ENCODE measurements at places on chromosomes 1 and 21.

GRCh38 chr1:1873186-1873585 is 17.7 kb downstream of the GNB1 start:
- no peak for DNase-seq

- no peak for DNase-seq
Measured at GRCh38 chr1:169590932-169591331, 4.7 kb upstream of the F5 start.

DNA sequence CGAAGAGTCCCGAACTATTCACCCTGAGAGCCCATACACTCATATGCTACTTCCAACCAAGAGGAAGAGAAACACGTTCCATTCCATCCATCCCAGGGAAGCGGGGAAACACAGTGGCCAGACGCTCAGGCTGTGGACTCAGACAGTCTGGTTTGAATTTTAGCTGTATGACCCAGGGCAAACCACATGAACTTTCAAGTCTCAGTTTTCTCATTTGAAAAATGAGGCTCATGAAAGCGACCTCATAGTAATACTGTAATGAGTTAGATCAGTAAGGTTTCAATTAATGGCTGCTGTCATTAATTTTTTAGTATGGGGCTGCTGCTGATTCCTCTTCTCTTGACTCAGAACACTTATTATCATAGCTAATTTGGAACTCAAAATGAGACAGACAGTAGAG is 1.5 kb downstream of the FCRL4 start:
- no peak for DNase-seq

DNA sequence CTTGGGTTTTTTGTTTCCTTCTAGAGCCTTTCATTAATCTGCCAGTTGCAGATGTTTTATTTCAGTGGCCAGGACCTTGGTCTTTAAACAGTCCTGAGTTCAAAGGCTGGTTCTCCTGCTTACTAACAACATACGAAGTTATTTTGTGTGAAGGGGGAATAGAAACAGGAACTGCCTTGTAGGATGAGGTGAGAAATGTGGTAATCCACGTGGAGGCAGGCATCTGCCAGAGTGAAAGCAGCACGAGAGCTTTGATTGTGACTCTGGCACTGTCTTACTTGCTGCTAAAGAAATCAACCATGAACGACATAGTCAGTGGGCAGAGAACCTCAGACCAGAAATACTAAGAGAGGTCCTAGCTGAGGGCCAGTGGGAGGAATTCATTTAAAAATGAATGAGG is 30.4 kb downstream of the TMEM63A start:
- no peak for DNase-seq

DNA sequence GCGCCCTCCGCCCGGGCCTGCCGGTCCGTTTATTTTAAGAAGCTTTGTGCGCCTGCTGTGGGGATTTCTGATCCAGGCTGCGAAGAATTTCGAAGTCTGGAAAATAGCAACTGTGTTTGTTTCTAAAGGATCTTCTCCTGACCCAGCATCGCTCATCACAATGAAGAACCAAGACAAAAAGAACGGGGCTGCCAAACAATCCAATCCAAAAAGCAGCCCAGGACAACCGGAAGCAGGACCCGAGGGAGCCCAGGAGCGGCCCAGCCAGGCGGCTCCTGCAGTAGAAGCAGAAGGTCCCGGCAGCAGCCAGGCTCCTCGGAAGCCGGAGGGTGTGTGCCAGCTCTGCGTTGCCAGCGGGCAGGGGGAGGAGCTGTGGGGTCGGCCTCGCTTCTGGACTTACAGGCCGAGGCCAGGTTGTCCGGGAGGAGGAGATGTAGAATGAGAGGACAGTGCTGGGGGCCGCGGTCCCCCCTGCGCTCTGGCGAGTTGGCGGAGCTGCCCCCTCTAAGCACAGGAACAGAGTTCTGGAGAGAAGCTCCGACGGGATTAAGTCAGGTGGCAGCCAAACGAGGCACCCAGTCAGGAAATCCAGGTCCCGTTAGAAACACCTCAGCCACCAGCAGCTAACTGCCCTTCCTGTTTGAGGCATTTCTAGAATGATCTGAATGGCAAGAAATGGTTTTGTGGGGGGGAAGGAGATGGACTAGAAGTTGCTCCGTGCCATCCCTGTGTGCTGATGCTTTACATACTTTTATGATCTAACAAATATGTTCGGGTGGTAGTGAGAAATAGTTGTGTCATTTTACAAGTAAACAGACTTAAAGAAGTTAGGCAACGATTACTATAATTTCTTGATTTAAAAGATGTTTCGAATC is 948 bp downstream of the TXLNA start:
- peak; percentile 52 for DNase-seq

DNA sequence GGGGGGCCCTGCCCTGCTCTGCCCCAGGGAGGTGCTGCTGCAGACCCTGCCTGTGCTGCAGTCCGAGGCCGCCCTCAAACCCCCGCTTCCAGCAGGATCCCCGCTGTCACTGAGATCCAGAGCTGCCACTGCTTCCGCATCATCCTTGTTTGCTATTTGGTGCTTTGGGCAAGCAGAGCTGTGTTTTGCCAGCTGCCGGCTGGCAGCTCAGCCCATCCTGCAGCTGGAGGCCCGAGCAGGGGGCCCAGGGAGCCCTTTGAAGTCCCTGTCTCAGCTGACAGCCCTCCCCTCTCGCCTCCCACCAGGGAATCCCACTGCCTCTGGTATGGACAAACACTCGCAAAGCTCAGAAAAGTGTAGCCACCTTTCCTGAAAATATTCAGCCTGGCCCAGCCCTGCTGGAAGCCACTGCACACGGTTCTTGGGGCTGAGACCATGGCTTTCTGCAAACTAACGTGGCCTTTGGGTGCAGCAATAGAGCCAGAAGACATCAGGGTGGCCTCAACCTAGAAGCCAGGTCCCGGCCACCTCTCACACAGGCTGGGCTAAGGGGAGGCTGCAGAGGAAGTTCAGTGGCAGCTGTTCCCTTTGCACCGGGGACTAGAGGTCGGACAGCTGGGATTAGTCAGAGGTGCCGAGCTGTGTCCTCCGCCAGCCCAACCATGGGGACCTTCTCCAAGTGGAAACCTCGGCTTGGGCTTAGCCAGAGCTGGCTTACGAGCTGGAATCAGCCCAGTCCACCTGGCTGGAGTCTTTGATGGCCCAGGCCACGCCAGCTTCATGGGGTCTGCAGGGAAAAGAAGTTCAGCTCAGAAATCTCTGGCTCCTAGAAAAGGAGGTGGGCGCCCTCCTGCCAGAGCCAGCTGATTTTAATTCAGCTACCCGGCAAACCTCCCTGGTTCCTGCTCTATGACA is 107.1 kb downstream of the SPSB1 start:
- no peak for DNase-seq

- no peak for DNase-seq
Measured at GRCh38 chr21:31191553-31191952, 152.5 kb downstream of the TIAM1 start.

DNA sequence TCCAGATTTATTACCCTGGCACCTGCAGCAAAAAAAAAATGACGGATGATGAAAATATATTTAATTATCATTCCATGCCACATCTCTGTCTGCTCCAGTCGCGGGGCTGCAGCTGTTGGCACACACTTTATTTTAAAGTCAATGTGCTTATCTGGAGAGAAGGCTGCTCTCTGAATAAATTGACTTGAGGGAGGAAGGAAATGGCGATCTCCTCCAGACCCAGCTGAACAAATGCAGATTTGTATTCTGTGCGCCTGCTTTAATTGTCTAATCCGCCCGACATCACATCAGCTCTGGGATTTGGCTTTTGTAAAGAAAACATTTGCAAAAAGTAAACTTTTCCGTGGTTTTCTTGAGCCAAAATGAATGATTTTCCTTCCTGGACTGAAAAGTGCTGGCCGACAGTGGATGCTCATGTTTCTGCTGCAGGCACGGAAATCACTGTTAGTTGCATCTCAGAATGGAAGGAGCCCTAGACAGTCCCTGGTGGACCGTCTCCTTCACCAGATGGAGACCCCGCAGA is 150.2 kb downstream of the CAMTA1 start:
- no peak for DNase-seq

GRCh38 chr1:82215056-82215852 is 414.5 kb downstream of the ADGRL2 start:
- DNase-seq: no peak

DNA sequence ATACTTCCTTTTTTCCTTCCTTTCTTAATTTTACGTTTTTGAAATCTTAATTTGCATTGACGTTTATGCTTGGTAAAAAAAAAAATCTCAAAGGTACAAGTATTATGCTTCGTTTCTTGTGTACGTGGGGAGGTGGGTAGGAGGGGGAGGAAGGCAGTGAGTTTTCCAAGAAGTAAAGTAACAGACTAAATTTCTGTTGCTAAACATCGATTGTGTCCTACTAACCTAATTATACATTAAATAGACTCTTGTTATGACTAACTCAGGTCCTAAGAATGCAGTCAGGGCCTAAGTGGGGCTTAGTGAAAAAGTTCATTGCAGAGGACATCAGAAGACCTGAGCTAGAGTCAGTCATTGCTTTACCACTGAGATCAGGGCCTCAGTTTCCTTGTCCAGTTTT is 17.5 kb downstream of the NEK7 start:
- no peak for DNase-seq

DNA sequence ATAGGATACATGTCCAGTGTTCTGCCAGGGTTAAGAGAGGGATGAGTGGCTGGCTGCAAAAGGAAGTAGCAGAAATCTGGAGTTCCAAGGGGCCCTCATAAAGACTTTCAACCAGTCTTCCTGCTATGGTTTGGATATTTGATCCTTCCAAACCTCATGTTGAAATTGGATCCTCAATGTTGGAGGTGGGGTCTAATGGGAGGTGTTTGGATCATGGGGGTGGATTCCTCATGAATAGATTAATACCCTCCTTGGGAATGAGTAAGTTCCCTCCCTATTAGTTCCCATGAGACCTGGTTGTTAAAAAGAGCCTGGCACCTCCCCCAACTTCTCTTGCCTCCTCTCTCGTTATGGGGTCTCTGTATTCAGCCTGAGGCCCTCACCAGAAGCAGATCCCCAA is 10.1 kb upstream of the GNG12 start:
- no peak for DNase-seq

GRCh38 chr1:202349206-202349928 is 868 bp downstream of the PPP1R12B start:
- DNase-seq: no peak

DNA sequence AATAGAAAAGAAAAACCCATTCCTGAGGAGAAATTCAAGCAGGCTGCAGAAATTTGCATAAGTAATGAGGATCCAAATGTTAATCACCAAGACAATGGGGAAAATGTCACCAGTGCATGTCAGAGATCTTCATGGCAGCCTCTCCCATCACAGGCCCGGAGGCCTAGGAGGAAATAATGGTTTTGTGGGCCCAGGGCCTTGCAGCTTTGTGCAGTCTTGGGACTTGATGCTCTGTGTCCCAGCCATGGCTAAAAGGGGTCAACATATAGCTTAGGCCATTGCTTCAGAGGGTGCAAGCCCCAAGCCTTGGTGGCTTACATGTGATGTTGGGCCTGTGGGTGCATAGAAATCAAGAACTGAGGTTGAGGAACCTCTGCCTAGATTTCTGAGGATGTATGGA is 22.7 kb downstream of the RAB3GAP2 start:
- DNase-seq: no peak

DNA sequence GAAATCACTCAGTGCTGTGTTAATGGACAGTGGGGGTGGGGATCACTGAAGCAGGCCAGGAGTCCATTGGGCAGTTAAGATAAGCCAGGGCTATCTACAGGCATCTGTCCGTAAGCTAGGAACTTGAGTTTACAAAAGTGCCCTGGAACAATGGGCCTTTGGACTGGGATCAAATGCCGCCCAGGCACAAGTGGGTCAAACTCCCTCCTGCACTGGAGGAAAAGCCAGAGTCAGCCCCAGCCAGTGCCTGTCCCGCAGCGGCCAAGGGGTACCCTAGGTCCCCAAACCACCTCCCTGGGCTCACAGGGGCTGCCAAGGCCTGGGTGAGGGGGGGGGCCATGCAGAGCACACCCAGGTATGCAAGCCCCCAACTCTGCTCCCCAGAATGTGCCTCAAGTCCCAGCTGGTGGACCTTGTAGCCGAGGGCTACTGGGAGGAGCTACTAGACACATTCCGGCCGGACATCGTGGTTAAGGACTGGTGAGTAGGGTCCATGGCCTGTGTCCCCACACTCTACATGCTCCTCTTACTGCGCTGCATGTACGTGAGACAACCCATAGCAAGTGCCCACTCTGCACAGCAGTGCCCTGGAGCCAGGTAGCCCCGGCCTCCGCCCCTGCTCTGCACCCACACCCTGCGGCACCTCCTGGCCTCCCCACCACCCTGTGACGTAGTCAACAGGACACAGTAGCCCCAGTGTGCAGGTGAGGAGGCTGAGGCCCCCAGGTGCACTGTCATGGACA is 7.7 kb downstream of the FBXO6 start:
- no peak for DNase-seq

GRCh38 chr21:34606051-34606450 is 8.9 kb downstream of the RCAN1 start:
- DNase-seq: no peak

DNA sequence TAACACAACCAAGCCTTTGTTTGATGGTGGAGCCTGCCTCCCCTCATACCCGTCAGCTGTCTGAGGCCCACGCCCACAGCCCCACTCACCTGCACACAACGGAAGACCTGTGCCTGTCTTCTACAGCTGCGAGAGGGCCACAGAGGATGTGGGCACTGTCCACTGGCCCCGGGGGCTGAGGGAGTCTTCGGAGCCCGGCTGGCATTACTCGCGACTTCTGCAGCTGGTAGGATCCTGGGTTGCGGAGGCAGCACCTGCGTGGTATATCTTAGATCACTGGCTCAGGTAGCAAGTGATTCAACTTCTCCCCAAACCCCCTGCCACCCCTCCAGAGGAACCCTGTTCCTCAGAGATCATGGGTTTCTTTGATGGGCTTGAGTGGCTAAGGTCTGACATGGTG is 109.9 kb downstream of the EDEM3 start:
- no peak for DNase-seq

GRCh38 chr1:13763991-13764390 is 64.0 kb downstream of the PRDM2 start:
- DNase-seq: no peak

Data from stimulated activated CD4-positive, alpha-beta T cell treated with anti-CD3 and anti-CD28 coated beads, Interleukin-1b, Interleukin-23, amount 100 ng/mL, for 48 hours (primary cell).